Effector CD8-positive, alpha-beta T cell (primary cell): ENCODE measurements at places on chromosomes 1 and 21.

DNA sequence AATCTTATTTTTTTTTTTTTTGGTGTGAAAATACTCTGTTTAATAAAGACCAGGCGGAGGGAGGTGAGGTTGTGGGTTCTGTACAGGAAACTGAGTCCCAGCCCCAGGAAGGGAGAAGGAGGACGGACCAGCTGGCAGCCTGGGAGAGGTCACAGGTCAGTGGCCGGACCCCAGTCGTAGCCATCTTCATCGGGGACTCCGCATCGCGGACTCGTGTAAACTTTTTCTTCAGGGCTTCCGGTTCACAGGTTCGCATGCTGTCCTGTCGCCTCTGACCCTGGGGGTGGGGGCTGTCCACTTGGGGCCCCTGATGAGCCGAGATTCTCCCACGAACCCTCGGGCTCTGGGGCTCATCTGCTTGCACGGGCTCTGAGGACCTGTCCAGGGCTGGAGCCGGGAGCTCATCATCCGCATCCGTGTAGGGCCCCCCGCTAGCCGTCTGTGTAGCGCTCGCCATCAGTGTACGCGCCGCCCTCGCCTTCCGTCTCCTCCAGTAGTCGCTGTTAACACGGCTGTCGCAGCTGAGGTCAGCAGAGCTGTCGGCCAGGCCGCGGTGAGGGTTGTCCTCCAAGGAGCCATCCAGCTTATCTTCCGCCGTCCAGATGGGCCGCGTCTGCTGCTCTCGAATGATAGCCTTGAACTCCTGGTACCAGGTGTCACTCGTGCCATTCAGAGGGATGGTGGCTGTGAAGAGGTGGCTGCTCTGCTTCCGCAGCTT lies 975.7 kb upstream of the PRMT6 start:
- no peak for DNase-seq

DNA sequence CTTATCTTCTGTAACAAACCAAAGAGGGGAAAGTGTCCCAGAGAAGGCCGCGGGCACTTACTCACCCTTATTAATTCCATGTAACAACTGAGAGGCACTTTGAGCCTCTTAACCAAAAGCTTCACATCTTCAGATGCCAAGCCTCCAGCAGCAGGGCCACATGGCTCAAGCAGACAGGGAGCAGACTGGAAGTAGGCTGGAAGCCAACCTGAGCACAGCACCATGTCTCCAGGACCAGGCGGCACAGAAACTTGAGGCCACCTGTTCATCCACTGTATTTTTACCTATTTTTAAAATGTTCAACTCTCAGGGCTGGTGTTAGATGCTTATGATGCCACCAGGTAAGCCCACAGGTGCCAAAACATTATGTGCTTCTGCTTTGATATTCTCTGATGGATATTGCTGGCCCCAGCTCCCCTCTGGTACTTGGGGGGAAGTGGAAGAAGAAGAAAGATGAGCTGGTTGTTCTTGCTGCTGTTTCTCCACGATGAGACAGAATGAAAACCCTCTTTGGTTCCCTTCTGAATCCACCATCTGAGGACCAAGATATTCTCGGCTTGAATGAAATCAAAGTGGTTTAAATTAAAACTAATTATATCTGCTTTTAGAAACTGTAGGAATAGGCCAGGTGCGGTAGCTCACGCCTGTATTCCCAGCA lies 30.6 kb upstream of the SDE2 start:
- DNase-seq, result no peak

DNA sequence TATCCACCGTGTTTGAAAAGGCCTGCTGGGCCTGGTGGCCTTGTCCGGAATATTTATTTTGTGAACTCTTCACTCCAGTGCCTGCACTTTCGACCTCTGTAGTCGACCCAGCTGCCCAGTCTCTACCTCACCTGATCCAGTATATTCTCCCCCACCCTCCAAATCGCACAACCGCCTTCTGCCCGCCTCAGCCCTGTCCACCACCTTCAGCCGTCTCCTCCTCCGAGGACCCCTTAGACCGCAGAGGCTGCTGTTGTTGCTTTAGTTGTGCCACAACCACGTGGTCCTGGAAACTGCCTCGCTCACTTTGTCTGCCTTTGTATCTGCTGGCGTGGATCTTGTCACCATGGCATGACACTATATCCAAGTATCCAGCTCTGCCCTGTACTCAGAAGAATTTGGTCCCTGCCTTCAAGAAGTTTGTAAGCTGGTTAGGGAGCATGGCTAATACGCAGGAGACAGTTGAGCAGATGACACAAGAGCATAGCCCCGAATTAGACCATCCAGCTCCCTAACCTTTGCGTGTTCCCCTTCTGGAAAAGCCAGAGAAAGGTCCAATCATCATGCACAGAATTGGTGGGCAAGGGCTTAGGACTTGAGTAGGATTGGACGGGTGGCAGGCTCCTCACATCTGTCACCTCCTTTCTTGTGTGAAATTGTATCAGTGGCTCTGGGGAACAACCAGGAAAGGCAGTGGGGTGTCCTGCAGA lies 1.5 kb downstream of the PHGDH start:
- DNase-seq, result no peak

GRCh38 chr21:16842696-16843035 lies 670.2 kb upstream of the CXADR start:
- no peak for DNase-seq

GRCh38 chr1:112699425-112700144 lies 7.3 kb downstream of the RHOC start:
- DNase-seq, result no peak

GRCh38 chr1:145871994-145872924 lies 13.4 kb upstream of the PIAS3 start:
- DNase-seq, result no peak

DNA sequence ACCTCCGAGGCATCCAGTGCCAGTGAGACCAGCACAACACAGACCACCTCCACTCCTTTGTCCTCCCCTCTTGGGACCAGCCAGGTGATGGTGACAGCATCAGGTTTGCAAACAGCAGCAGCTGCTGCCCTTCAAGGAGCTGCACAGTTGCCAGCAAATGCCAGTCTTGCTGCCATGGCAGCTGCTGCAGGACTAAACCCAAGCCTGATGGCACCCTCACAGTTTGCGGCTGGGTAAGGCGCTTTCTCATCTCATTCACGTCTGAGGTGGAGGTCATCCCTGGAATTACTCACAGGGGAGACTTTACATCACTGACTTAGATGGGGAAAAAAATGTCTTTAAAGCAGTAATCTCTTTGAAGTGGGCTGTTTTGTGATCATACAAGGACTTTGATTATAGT lies 106.3 kb downstream of the CD247 start:
- no peak for DNase-seq

DNA sequence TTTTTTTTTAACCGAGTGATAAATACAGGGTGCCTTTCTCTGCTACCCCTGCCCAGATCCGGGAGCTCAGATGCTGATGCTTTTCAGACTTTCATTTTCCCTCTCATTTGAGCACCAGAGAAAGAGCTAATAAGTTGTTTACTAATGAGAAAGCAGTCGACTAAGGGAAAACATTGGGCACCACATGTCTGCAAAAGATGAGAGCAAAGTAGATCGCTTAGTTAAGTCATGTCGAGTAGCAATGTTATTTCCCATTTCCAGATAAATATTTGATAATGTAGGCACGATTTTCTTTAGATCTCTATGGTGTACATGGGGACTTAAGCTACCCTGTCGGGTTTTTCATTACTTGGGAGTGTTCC lies 1.2 kb downstream of the PKN2 start:
- DNase-seq, result no peak

DNA sequence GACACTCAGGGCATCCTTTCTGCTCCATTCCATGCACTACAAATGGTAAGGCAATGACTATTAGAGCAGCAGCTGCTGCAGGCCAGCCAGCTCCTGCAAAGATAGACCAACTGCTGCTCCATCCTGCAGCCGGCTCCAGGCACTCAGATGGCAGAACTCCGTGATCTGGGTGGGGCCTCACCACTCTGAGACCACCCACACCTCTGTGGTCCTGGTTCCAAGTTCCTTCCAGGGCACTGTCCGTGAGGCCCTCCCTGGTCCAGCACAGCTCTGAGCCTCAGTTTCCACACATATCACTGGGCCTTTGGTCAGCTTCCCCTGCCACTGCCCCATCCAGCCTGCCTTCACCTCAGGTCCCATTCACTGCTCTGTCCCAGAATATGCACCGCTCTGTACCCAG lies 114.7 kb downstream of the DMRTB1 start:
- no peak for DNase-seq

DNA sequence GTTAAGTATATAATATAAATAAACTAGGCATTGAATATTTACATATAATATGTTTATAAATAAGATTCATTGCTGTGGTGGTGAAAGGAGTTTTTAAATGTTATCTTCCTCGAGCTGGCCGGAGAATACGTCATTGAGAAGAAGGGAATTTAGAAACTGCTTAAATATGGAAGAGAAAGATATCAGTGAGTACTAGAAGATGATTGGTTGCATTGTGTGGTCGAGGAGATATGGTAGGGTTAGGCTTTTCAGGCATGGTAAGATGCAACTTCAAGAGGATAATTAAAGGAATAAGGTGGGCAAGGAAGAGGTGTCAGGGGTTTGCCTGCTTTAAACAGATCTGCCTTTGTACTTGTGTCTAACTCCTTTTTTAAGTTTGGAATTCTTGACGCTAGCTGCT lies 73.5 kb downstream of the RPS6KC1 start:
- DNase-seq, result no peak

- DNase-seq, result no peak
Measured at GRCh38 chr1:181160998-181161870, 72.7 kb downstream of the IER5 start.

GRCh38 chr1:54054438-54054749 lies 986 bp downstream of the TCEANC2 start:
- DNase-seq, result no peak

GRCh38 chr1:183821889-183822611 lies 17.1 kb downstream of the RGL1 start:
- DNase-seq, result no peak

DNA sequence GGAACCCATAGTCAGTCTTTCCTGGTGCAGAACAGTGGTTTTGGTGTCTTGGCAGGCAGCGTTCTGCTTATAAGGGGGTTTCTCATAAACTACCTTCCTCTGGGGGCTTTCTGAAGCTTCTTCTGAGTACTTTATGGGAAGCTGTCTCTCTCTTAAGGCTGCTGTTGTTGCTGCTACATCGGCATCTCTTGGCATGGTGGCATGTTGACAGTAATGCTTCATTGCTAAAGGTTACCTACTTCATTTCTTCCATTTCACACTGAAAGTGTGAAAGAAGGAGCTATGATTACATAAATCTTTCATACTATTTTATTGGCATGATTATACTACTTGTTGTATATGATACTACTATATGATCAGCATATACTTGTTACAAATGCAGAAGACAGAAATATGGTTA lies 6.3 kb upstream of the MAP10 start:
- no peak for DNase-seq

DNA sequence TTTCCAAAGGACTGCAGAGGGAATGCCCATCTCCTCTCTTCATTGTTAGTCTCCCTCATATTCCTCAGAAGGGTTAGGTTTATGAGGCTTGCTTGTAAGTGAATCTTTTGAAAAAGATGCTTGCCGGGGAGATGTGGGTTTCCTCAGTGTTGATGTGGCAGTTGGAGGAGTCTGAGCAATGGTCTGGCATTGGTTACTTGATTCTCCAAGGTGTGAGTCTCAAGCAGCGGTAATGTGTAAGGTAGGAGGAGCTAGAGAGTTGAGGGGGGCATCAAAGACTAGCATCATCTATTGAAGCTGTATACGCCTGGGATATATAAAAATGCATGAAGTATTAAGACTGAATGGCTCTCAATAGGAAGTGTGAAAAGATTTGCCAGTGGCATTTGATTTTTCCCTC lies 21.5 kb downstream of the KHDRBS1 start:
- no peak for DNase-seq

GRCh38 chr1:59143133-59143487 lies 153.8 kb upstream of the FGGY start:
- no peak for DNase-seq

GRCh38 chr1:19330449-19331135 lies 18.5 kb downstream of the SLC66A1 start:
- no peak for DNase-seq

DNA sequence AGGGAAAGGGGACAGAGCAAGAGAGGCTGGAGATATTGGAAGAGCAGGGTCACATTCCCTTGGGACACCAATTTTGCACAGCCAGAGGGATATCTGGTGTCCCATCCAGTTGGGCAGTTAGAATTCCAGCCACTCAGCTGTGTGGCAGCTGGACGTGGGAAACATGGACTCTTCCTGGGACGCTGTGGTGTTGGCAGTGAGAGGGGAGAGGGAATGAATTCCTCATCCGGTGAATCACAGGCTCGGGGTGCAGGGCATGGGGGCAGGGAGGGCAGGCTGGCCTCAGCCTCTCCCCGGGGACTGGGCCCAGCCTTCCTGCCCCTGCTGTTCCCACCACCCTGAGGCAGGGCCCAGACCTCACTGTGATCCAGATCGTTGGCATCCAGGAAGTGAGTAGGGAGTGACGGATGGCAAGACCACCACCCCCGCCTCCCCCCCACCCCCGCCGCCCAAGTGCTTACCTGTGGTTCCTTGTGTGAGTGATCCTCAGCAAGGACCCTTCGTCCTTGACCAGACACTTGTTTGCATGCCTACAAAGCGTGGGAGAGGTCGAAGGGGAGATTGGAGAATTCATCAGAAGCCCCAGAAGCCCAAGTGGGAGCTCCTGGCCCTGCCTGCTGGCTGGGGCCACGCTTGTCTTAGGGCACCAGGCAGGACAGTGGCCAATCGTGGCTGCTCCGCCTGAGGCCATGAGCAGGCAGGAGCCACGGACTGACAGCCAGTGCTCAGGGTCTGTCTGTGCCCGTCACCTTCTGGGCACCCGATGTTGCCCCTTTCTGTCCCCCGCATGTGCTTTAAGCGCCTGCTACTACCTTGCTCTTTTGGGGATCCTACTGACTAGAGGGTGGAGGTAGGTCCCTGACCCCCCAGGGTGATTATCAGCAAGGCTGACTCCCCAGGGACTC lies 8.7 kb downstream of the WNT3A start:
- no peak for DNase-seq

DNA sequence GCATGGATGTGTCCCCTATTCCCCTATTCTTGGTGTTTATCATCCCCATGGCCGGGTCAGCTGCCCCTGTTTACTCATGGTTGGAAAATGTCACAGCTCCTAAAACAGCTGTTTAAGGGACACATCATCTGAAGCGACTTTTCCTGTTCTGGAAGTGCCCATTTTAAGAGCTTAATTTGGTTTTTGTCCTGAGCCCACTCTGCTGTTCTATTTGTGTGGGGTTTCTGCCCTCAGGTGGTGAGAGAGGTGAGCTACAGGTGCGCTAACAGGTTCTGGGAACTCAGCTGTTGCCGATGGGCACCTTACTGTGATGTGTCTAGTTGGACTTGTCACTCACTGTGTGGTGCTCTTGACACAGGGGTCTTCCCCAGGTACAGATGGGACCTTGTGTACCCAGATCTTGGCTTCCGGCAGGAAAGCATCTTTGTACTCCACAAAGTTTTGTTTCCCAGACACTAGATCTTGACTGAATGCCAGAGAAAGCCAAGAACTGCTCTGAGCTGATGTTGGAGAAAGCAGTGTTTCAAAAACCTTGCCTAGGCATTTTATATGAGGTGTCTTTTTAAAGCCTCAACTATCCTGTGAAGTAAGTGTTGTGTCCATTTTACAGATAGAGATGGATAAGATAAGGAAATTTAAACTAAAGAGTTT lies 59.0 kb upstream of the CD1D start:
- DNase-seq, result no peak
